A549 treated with CpdA at 1 μM for 4 hours (cell line): ENCODE measurements at places on chromosomes 1 and 21. TPM values are rescaled to one million over a fixed set of nuclear protein-coding genes. Genes with fewer than 3 reads are reported as not detected.

Gene LYST
- total RNA-seq, result 4.7 to 6.3 TPM (median 5.4 TPM) in 5 replicates

Gene PRRX1
- 0.03 TPM in 2 of 5 replicates, not detected in the others for total RNA-seq

Gene PGLYRP4
- total RNA-seq, result not detected in 5 replicates

Gene LDLRAD1
- not detected in 5 replicates for total RNA-seq

Gene TMCC2
- total RNA-seq, result 2.8 to 3.2 TPM (median 3.1 TPM) in 5 replicates

Gene GIPC2
- total RNA-seq, result 0.02 to 0.04 TPM in 2 of 5 replicates, not detected in the others

Gene C1orf185
- total RNA-seq, result not detected in 5 replicates

Gene IL20
- not detected in 5 replicates for total RNA-seq

Gene NR0B2
- total RNA-seq, result 0.14 TPM in 1 of 5 replicates, not detected in the others

Gene TNFRSF25
- 2.3 to 4.6 TPM (median 3.8 TPM) in 5 replicates for total RNA-seq

Gene CKS1B
- total RNA-seq, result 314 to 378 TPM (median 356 TPM) in 5 replicates

Gene SPRR5
- total RNA-seq, result not detected in 5 replicates

Gene ROR1
- total RNA-seq, result 11.1 to 13.7 TPM (median 11.6 TPM) in 5 replicates

Gene RHBDL2
- 1.9 to 3.1 TPM (median 2.2 TPM) in 5 replicates for total RNA-seq

Gene KIF26B
- 0.01 to 0.10 TPM (median 0.05 TPM) in 5 replicates for total RNA-seq

Gene GBP7
- total RNA-seq, result not detected in 5 replicates

Gene METTL13
- 43.4 to 51.1 TPM (median 50.1 TPM) in 5 replicates for total RNA-seq

Gene TRIM46
- total RNA-seq, result 1.2 to 1.6 TPM (median 1.5 TPM) in 5 replicates

Gene MIXL1
- 0.06 to 0.24 TPM in 2 of 5 replicates, not detected in the others for total RNA-seq

Gene RXFP4
- not detected in 5 replicates for total RNA-seq

Gene RGS13
- not detected in 5 replicates for total RNA-seq

Gene TCP10L
- 0.45 to 0.91 TPM (median 0.59 TPM) in 5 replicates for total RNA-seq

Gene PLA2G2C
- not detected in 5 replicates for total RNA-seq

Gene KCNJ9
- total RNA-seq, result 0.06 TPM in 1 of 5 replicates, not detected in the others

Gene TNFRSF9
- 2.7 to 4.8 TPM (median 3.4 TPM) in 5 replicates for total RNA-seq

Gene C1orf94
- total RNA-seq, result 0.02 TPM in 1 of 5 replicates, not detected in the others

Gene CFAP107
- total RNA-seq, result not detected in 5 replicates

Gene MFAP2
- total RNA-seq, result 0.15 to 0.72 TPM (median 0.38 TPM) in 5 replicates

Gene PAX7
- total RNA-seq, result 0.36 to 0.50 TPM (median 0.47 TPM) in 5 replicates

Gene ANXA9
- total RNA-seq, result 0.70 to 1.3 TPM (median 0.83 TPM) in 5 replicates

Gene LRRC3
- total RNA-seq, result 0.98 to 2.0 TPM (median 1.7 TPM) in 5 replicates

Gene SLC16A4
- 26.5 to 40.2 TPM (median 37.4 TPM) in 5 replicates for total RNA-seq

Gene RABGAP1L
- 4.4 to 6.7 TPM (median 5.3 TPM) in 5 replicates for total RNA-seq

Gene KLHDC7A
- total RNA-seq, result 1.2 to 2.0 TPM (median 1.3 TPM) in 5 replicates

Gene SLC9C2
- total RNA-seq, result not detected in 5 replicates

Gene SLC25A34
- total RNA-seq, result 0.20 to 0.45 TPM (median 0.35 TPM) in 5 replicates

Gene BMP8A
- total RNA-seq, result 0.10 to 0.29 TPM (median 0.13 TPM) in 4 of 5 replicates, not detected in the other

Gene TEDDM1
- not detected in 5 replicates for total RNA-seq

Gene PDC
- not detected in 5 replicates for total RNA-seq

Gene UBL4B
- total RNA-seq, result not detected in 5 replicates

Gene CYP4A11
- total RNA-seq, result not detected in 5 replicates

Gene TMEM240
- 0.18 to 0.92 TPM (median 0.66 TPM) in 5 replicates for total RNA-seq

Gene NUP210L
- total RNA-seq, result not detected in 5 replicates

Gene UBE2U
- not detected in 5 replicates for total RNA-seq

Gene LCE1A
- not detected in 5 replicates for total RNA-seq

Gene TMOD4
- total RNA-seq, result 0.25 to 0.35 TPM in 2 of 5 replicates, not detected in the others

Gene KCNQ4
- total RNA-seq, result 0.14 to 0.39 TPM (median 0.25 TPM) in 5 replicates

Gene PKP1
- 0.02 to 0.04 TPM (median 0.03 TPM) in 4 of 5 replicates, not detected in the other for total RNA-seq

Gene SPRR2G
- not detected in 5 replicates for total RNA-seq

Gene TMEM183A
- 46.3 to 53.9 TPM (median 52.6 TPM) in 5 replicates for total RNA-seq

Gene KCNH1
- total RNA-seq, result 2.5 to 3.6 TPM (median 3.0 TPM) in 5 replicates

Gene PRR9
- total RNA-seq, result not detected in 5 replicates

Gene ZNF697
- total RNA-seq, result 1.6 to 2.1 TPM (median 1.8 TPM) in 5 replicates

Gene ADAM30
- not detected in 5 replicates for total RNA-seq

Gene C4BPA
- 0.44 to 1.5 TPM (median 0.59 TPM) in 5 replicates for total RNA-seq

Gene PBXIP1
- total RNA-seq, result 12.4 to 16.4 TPM (median 15.2 TPM) in 5 replicates

Gene PPM1J
- total RNA-seq, result 0.79 to 1.5 TPM (median 0.96 TPM) in 5 replicates
